ENCODE measurements at places on chromosomes 16 and 17.

DNA sequence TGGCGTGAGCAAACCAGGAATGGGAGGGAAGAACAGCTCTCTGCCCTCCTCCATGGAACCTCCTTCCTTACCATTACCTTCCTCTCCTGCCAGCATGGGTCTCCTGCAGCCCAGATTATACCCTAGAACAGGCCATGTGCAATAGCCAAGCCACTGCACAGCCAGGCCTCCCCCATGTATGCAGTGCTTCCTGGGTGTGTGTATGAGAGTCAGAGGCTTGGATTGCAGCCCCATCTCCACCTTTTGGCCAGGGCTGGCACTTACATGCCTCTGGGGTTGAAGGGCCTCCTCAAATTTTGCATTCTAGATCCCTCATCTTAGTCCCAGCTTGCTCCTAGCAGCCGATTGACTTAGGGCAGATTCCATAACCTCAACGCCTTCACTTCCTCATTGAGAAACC is 133.7 kb downstream of the GSG1L start:
- DNase-seq = no peak

GRCh38 chr17:180381-181244 is 837 bp downstream of the DOC2B start:
- no peak for DNase-seq

GRCh38 chr16:57481421-57481820 is 4.9 kb downstream of the DOK4 start:
- DNase-seq = no peak

DNA sequence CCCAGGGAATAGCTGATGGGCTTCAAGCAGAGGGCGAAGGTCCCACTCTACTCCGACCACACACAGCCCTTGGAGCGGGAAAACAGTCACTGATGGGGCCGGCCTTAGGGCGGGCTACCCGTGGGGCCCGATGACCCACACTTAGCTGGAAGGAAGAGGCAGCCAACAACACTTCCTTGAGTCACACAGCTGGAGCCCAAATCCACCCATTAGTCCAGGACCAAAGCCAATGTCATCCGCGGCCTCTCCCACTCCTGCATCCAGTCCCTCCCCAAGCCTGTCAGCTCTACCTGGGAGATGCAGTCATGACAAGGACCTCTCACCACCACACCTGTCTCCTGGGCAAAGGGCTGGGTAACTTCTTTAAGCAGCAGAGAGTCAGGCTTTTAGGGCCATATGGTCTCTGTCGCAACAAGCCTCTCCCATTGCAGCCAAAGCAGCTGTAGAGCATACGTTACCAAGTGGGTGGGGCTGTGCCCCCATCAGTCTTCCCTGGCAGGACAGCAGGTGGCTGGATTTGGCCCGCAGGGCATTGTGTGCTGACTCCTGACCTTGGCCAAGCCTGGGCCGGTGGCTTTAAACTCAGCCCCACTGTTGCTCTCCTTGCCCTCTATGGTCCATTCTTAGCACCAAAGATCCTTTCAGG is 110.7 kb downstream of the SOCS1 start:
- DNase-seq = peak; percentile 11

- DNase-seq = no peak
Measured at GRCh38 chr17:8954339-8954738, 11.2 kb downstream of the PIK3R5 start.

GRCh38 chr17:50558941-50559614 is 1.4 kb upstream of the CACNA1G start:
- no peak for DNase-seq

- DNase-seq = no peak
Measured at GRCh38 chr17:46758614-46759013, 59.9 kb downstream of the WNT3 start.

DNA sequence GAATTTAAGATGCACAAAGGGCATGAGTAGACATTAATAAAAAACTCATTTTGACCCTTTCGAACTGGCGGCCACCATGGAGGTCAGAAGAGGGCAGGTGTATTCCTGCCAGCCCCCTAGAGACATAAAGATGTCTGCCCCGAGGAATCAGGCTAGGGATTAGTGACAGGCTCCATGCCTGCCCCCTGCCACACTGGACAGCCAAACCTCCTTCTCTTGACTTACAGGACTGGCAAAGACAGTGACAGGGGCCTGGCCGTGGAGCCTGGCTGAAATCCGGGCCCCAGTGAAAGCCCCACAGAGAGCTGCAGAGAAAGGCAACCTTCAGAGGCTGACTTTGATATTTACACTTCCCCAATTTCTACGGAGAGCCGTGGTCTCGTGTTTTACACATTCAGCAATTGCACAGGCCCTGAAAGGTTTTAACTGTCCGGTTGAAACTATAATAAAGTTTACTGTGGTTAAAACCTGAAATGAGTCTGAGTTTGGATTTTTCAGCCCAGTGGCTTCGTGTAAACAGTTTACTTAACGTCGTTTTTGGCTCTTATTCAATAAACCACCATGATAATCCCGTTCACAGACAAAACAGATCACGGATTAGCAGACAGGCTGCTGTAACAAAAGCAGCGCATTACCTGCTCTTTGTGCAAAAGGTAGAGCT is 243.9 kb upstream of the MYOCD start:
- DNase-seq = no peak

DNA sequence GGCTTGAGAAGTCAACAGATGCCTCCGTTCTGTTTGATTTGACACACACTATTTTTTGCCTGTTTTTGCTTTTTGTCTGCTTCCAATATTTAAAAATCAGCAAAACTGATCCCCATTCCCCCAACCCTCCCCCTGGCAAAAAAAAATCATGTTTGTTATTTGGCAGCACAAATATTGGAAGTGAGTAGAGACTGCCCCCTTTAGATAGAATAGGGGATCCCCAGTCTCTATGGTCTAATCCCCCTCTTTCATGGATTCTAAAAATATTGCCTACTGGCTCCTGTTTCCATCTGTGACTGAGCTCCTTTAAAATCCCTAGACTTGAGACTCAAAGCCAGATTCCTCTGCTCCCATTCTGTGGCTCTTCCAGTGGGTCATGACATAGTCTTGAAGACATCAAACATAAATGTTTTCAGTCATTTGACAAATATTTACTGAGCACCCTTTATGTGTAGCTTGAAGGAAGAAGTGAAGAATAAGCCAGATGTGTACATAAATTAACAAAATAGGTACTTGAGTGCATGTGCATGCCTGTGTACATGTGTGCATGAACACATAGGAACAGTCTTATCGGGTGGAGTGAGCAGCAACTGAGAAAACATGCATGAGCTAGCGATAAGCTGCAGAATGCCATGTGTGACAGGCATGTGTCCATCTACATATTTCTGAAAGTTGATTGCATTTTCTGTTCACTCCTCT is 101.2 kb downstream of the SALL1 start:
- DNase-seq = no peak

- peak; percentile 81 for DNase-seq
Measured at GRCh38 chr17:41695954-41696757, 7.5 kb downstream of the EIF1 start.

DNA sequence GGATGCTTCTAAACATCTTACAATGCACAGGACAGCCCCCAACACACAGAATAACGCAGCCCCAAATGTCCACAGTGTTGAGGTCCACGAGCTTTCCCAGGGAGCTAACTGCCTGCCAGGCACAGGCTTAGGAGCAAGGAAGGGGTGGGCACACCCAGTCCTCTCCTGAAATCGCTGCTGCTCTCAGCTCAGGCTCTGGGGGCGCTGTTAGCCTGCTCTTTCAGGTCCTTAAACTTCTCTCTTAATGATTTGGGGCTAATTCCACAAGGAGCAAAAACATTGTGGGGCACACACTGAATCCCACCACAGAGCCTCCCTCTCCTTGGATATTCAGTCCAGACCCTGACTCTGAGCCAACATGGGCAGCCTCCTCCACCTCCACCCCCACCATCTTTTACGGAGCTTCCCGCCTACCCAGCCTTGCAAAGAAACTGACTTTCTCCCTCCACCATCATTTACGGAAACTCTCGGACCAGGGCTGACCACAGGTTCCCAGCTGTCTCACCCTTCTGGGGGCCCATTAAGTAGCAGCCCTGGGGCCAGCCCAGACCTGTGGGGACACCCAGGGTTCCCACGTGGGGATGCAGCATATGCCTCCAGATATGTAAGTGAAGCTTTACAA is 1.1 kb downstream of the CD300H start:
- peak; percentile 21 for DNase-seq
